AG09319 (cell line): ENCODE measurements at places on chromosomes 5 and 9.

DNA sequence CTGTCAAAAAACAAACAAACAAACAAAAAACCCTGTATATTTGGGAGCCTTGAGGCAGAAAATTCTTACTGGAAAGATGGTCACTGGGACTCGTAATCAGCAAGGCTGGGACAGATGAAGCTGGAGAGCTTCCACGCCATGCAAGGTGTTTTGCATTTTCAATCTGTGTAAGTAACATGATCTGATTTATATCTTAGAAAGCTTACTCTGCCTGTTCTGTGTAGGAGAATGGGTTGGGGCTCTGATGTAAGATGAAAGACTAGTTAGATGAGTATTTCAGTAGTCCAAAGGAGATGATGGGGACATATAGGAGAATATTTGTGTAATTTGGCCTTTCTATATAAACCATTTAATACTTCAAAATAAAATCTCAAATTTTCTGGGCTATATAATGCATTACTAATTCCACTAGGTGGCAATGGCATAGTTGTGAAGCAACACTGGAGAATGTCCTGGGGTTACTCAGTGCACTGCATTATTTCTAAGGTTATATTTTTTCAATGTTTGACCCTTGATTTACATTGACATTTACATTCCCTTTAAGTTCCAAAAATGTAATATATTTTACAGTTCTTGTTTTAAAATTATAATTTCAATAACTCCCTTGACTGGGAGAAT, 21.9 kb upstream of the FSD1L start:
- DNase-seq: no peak

DNA sequence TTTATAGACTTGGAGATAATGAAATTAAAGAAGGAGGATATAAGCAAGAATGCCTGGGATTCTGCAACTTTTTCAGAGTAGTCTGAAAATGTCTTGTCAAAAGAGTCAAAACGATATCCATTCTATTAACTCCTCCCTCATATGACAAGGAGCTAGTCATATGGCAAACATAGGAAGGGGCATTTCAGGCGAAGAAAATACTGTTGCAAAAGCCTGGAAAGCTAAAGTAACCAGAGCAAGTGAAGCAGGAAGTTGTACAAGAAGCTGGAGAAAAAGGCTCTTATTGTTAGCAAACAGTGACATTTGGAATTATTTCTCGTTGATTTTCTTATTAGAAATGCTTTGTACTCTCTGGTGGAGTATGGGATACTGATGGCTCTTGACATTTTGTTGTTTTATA, 94.0 kb upstream of the PTPRD start:
- DNase-seq: no peak

DNA sequence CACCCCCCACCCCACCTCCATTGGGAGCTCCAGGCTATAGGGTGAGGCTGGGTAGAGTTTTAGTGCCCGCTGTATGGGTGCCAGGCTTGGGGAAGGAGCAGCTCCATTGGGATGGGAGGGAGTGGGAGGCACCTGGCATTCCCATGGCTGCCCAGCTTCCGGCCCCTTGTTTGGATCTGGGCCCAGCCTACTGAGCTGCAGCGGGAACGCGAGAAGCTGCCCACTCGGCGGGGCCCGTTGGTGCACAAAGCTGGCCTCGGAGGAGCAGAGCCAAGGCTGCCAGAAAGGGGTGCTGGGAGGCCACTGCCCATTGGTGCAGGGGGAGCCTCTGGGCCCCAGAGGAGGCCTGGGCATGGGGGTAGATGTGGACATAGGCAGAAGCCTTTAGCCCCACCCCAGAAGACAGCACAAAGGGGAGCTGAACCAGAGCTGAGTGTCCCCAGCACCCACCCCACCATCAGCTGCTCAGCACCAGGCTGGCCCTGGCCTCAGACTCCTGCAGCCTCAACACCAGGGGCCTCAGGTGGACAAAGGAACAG, 4.4 kb downstream of the LCN9 start:
- no peak for DNase-seq

- no peak for DNase-seq
Measured at GRCh38 chr5:119080936-119081335, 10.0 kb downstream of the DMXL1 start.

GRCh38 chr9:38380872-38381534, 11.5 kb upstream of the ALDH1B1 start:
- DNase-seq: no peak

GRCh38 chr5:78899922-78900362, 85.2 kb downstream of the ARSB start:
- no peak for DNase-seq

- DNase-seq: no peak
Measured at GRCh38 chr9:89593727-89594427, 10.9 kb upstream of the GADD45G start.

GRCh38 chr9:132481053-132481849, 71.2 kb downstream of the CFAP77 start:
- DNase-seq: no peak

- DNase-seq: no peak
Measured at GRCh38 chr5:53430618-53431252, 49.7 kb upstream of the FST start.

DNA sequence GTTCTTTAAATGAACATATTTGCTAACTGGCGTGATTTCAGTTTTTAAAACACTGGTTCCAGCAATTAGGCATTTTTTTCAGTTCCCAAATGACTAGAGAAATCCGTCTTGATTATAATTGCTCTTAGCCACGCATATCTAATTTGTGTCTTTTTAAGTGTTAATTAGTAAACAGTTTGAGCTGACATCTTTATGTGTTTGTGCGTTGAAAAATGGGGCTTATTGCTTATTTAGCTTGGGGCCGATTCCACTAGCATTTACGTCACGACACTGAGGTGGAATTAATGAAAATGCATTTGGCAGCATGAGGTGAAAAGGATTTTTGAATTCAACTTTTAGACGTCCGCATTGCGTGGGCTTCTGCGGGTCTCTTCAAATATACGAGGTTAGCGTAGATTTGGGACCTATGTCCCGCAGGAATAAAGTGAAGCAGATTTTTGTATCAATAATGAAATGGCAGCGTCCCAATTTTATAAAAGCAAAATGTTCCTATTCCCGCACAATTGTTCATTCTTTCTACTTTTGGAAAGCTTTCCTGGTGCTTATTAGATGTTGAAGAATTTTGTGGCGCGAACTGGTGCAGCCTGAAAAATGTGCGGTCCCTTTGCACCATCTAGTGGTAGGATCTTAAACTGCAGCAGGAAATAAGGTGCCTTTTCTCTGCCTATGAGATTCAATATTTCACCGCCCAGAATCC, 122.7 kb upstream of the LMX1B start:
- DNase-seq: peak; percentile 30

GRCh38 chr5:91095313-91095712, 287.8 kb downstream of the ARRDC3 start:
- no peak for DNase-seq

- DNase-seq: no peak
Measured at GRCh38 chr9:8717146-8717545, 917.6 kb upstream of the DMAC1 start.

- peak; percentile 74 for DNase-seq
Measured at GRCh38 chr5:160188141-160189015, 40.9 kb upstream of the FABP6 start.

GRCh38 chr5:153147891-153148623, 342.4 kb upstream of the GRIA1 start:
- no peak for DNase-seq
